Activated effector memory CD4-positive, alpha-beta T cell treated with anti-CD3 and anti-CD28 coated beads, Interleukin-2, amount 50 U/mL, for 16 hours (primary cell): ENCODE measurements at places on chromosomes 5 and 9.
A peak's percentile ranks its signal among the peaks of the same experiment; 100 is the strongest.

GRCh38 chr5:129460936-129461710 lies 1.0 kb downstream of the ADAMTS19 start:
- DNase-seq = no peak

- DNase-seq = no peak
Observed at GRCh38 chr9:99251157-99251556, 29.1 kb downstream of the SEC61B start.

DNA sequence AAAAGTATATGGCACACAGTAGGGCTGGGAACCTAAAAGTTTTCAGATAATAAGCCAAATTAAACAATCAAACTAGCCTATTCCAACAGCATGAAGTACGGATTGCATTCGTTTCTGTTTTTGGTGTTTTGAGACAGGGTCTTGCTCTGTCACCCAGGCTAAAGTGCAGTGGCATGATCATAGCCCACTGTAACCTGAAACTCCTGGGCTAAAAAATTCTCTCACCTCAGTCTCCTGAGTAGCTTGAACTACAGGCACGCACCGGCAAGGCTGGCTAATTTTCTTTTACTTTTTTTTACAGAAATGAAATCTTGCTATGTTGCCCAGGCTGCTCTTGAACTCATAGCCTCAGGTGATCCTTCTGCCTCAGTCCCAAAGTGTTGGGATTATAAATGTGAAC lies 5.2 kb downstream of the RFX3 start:
- DNase-seq = no peak

DNA sequence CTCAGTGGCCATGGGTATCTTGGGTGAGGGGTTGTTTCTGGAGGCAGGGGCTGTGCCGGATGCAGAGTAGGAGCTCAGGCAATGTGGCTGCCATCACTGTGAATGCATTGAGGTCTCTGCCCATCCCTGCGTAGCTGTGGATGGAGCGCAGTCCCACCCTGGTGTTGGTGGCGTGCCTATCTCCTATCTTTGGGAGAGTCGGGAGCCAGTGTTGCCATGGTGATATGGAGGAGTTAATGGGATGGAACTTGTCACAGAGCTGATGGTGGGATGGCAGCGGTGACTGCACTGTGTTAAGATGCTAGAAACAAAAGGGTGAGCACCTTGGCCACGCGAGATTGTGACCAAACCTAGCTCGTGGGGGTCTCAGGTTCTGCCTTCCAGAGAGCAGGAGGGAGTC lies 197.3 kb downstream of the MELK start:
- no peak for DNase-seq

DNA sequence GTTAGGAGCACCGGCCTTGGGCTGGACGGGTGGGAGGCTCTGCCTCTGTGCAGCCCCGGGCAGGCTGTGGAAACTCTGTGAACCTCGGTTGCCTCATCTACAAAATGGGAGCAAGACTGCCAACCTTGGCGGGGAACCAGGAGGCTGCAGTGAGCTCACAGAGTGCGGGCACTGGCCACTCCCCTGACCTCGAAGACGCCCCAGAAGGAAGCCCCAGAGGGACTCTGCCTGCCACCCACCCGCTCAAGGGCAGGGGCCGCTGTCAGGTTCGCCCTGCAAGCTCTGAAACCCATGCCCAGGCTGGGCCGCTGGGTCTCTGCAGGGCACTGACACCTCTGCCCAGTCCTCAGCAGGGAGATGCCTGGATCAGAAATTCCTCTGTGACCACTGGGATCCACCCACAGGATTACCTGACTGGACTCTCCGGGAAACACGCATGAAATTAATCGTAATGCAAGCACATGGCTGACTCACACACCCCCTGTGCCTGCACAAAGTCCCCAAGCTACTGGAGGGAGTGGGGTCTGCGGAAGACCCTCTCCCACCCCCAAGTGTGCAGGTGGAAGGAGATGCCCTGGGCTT lies 7.4 kb downstream of the CCDC187 start:
- DNase-seq = no peak

GRCh38 chr5:91670563-91670962 lies 287.4 kb upstream of the ARRDC3 start:
- DNase-seq = no peak

GRCh38 chr5:124859027-124859426 lies 112.6 kb upstream of the ZNF608 start:
- no peak for DNase-seq

GRCh38 chr9:134477927-134478326 lies 151.7 kb downstream of the RXRA start:
- DNase-seq = no peak

DNA sequence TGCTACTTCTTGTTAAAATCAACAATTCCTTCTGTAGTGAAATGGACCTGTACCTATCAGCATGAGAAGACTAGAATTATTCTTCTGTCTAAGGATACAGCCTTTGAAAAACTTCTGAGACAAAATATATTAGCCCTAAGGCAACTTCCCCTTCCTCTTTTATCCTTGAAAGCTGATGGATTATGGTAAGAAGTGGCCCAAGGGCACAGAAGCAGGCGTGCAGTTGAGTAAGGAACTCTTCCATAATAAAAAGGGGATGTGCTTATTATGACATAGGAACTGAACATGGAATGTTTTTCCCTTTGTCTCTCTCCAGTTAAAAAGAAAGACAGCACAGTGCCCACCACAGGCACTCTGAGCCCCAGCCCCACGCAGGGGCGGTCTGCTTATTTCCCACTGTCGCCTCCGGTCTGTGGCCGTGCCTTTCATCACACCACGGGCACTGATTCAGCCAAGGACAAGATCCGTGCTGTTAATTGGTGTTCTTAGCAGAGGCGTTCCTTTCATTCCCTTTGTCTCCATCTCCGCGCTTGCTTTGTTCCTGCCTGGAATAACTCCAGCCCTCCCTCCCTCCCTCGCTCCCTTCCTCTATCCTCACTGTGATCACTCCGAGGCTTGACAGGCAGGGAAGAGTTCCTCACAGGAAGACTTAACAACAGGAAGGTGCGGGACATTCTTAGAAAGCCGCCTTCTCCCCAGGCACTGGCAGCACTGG lies 135.9 kb upstream of the OTULINL start:
- DNase-seq = no peak

- no peak for DNase-seq
Observed at GRCh38 chr9:137487454-137488326, 28.6 kb upstream of the NSMF start.

DNA sequence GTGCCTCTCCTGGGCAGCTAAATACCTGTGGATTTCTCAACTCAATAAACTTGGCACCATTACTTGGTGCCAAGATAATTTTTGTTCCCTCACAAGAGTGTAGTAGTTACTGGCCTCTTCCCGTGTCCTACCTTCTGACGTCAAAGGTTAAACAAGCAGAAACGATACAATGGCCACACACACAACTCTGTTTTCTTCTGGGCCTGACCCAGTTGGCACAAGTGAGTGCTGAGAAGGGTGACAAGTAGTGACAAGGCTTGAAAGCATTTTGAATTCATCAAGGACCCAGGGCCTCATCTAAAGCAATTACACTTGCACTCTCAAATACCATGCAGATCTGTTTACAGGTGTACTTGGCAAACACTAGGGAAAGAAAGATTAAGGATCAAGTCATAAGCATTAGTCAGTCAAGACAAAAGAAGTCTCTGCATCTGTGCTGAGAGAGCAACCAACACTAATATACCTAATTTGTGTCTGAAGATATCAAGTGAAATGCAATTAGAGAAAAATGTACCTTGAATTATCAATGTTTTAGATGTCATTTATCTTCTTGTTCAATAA lies 30.8 kb downstream of the RASEF start:
- DNase-seq = no peak

DNA sequence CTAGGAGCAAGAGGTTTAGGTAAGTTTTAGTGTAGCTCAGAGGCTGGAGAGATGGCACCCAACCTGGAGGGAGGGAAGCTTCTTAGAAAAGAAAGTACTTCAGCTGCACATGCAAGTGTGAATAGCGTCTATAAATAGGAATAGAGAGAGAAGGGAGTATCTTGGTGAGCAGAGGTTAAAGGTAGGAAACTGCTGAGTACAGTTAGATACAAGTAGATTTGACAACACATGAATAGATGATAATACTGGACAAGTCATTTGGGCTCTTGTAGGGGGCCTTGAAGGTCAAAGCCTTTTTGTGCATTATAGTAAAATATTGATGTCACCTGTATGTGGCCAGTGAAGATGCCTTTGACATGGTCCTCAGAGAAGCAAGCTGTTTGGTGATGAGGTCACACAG lies 34.2 kb downstream of the ANP32B start:
- DNase-seq = no peak

DNA sequence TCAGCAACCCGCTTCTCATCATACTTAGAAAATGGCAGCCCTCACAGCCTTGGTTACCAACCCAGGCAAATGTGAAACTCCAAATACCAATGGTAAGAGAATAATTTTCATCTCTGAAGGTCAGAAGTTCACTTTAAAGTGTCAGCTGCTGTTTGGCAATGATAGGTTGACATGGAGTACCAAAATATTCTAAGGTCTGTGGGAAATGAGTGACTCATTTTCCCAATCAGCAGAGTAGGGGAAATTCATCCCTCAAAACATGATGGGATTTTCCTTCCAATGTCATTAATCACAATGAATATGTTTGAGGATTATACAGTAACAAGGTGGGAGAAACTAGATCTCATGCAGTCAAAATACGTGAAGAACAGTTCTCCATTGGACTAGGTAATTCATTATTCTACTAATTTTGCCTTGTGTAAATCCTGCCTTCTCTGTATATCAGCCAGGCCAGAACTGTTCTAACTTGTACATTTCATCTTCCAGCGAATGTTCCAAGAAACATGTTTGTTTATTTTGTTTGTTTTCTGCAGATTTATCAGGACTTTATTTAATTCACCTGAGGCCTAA lies 53.1 kb upstream of the ERBIN start:
- DNase-seq = no peak

DNA sequence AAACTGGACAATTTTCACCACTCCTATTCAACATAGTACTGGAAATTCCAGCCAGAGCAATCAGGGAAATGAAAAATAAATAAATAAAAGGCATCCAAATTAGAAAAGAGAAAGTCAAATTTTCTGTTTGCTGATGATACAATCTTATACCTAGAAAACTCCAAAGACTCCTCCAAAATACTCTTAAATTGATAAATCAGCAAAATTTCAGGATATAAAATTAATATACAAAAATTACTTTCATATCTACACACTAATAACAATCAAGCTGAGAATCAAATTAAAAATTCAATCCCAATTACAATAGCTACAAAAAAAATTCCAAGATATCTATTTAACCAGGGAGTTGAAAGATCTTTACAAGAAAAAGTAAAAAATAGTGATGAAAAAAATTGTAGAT lies 651.9 kb downstream of the DTWD2 start:
- no peak for DNase-seq

- DNase-seq = no peak
Observed at GRCh38 chr5:6373081-6373846, 5.1 kb downstream of the MED10 start.

- no peak for DNase-seq
Observed at GRCh38 chr5:16754601-16755000, 137.8 kb upstream of the RETREG1 start.

DNA sequence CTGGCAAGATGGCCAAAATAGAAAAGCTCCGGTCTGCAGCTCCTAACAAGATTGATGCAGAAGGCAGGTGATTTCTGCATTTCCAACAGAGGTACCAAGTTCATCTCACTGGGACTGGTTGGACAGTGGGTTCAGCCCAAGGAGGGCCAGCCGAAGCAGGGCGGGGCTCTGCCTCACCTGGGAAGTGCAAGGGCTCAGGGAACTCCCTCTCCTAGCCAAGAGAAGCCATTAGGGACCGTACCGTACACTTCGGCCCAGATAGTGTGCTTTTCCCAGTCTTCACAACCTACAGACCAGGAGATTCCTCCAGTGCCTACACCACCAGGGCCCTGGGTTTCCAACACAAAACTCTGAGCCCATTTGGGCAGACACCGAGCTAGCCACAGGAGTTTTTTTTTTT lies 277.8 kb downstream of the SLCO4C1 start:
- no peak for DNase-seq

DNA sequence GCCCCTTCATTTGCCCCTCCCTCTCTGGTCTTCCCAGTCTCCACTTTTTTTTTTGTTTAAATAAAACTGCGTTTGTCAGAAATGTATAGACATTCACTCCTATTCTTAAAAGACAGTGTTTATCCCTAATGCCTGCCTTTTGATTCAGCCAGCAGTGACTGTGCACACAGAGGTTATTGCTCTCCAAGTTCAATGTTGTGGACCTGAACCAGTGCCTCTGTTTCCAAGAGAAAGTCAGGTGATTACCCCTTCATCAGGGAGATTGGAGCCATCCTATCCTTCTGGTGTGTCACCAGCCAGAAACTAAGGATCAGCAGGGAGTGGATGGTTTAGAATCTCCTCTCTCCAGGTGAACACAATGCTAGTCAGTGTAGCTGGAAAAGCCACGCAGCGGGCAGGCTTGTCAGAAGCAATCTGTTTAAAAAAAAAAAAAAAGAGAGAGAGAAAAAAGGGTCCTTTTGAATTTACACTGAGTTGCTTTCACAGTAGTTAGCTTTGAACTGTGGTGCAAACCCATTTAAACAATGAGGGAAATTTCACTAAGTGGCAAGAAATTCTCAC lies 167.5 kb upstream of the DMRT1 start:
- no peak for DNase-seq

GRCh38 chr9:135079018-135079417 lies 8.4 kb upstream of the OLFM1 start:
- peak; percentile 5 for DNase-seq
